Head of caudate nucleus (tissue), 42 donors: ENCODE measurements at places on chromosomes 4 and X.

DNA sequence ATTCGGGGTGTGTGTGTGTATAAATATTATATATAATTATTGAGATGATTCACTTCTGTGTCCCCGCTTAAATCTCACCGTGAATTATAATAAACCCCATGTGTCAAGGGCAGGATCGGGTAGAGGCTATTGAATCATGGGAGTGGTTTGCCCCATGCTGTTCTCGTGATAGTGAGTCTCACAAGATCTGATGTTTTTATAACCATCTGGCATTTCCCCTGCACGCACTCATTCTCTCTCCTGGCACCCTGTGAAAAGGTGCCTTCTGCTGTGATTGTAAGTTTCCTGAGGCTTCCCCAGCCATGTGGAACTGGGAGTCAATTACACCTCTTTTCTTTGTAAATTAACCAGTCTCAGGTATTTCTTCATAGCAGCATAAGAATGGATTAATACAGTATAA, 851.4 kb upstream of the AGA start:
- DNase-seq, result no peak

DNA sequence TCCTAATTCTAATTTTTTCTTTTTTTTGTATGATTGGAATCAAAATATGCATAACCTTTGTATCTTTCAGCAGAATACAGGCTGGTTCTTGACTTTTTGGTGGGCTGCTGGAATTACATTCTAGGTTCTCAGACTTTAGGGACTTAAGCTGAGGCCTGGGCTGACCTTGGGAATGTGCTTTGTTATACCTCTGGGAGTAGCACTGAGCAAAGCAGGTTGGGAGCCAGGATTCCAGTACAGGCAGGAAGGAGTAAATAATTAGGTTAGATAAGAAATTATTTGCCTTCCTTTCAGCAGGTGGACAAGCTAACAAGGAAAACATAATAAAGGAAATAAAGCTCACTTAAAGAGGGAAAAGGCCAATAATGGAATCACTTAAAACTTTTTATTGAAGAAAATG, 49.9 kb upstream of the SLC4A4 start:
- no peak for DNase-seq

- DNase-seq, result no peak
Observed at GRCh38 chrX:47593522-47593921, 11.3 kb downstream of the TIMP1 start.

- no peak for DNase-seq
Observed at GRCh38 chrX:44400588-44400987, 57.1 kb upstream of the EFHC2 start.

- DNase-seq, result no peak
Observed at GRCh38 chr4:7850489-7850888, 89.2 kb downstream of the AFAP1 start.

DNA sequence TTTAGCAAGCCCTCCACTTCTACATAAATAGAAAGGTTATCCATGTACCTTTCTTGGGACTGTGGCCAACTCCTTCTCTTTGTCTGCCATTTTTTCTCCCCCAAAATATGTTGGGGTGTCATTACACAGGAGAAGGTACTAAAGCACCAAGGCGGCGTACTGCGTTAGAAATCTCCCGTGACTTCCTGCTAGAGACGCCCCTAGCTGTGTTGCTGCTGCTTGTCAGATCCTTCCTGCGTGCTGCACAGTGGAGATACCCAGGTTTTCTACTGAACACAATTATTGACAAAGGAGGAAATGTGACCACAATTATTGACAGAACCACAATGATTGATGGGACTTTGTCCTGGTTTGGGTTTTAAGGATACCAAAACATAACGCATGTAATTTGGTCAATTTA, 97.7 kb downstream of the EFHC2 start:
- no peak for DNase-seq
